HL-60 (cell line): ENCODE measurements at places on chromosomes 6 and 20.
A peak's percentile ranks its signal among the peaks of the same experiment; 100 is the strongest.

DNA sequence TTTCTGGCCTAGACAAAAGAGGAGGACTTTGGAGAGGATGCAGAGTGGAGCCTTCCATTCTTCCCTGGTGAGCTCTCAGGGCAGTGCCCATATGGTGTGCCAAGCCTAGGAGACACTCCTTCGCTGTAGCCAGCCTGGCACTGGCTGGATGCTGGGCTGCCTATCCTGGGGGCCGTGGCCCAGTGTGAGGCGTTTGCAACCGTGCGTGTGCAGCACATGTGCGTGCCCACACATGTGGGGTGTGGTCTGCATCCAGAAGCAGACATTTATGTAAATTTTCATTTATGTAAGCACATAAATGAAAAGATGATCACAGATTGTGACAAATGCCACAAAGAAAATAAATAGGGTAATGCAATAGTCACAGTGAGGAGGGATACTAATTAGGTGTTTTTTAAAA lies 35.8 kb upstream of the ZNF831 start:
- no peak for DNase-seq

DNA sequence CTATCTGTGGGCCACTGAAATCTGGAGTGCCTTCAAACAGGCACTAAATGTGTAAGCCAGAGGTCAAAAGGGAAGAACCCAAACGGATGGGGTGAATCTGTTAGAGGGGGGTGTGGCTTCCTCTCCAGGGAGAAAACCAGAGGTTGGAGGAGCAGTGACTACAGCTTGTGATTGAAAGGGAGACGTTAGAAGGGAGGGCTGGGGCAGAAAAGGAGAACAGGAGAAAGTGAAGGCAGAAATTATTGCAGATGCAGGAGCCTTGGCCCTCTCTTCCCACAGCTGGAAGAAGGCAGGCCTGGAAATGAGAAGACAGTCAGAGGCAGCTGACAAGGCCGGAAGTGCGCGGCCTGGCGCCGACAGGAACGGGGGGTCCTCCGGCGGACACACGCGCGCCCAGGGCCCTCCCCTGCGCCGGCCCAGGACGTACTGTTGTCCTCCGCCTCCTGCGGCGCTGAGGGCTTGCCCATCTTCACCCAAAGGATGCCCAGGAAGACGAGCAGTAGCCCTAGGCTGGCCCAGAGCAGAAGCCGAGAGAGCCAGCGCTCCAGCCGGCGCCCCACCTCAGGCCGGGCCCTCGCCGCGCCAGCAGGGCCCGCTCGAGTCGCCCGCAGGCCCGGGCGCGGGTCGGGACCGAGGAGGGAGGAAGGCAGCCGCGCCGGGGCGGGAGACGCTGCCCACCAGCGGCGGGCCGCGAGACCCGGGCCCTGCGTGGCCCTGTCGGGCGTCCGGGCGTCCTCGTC lies 806 bp downstream of the LEMD2 start:
- DNase-seq = peak; percentile 92

GRCh38 chr6:137653706-137654059 lies 159.5 kb upstream of the OLIG3 start:
- no peak for DNase-seq

- no peak for DNase-seq
Measured at GRCh38 chr6:122649701-122650100, 39.5 kb downstream of the PKIB start.

- DNase-seq = no peak
Measured at GRCh38 chr6:152932865-152933264, 50.0 kb downstream of the FBXO5 start.

DNA sequence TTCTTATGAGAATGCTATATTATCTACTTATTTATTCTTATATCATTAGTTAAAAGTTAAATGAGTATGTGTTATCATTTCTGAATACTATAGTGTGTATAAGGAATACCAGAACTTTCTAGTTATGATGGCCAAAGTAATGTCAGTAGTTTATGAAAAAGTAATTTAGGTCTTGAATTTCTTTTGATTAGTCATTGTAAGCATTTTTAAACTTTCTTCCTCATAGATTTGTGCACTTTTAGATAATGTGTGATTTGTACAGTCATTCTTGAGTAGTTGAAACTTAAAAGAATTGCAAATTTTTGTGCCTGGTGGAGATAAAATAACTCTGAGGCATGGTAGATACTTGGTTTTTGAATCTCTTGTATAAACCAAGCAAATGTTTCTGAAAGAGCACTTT lies 311.3 kb downstream of the CDKAL1 start:
- no peak for DNase-seq

- no peak for DNase-seq
Measured at GRCh38 chr20:52082612-52083011, 109.0 kb downstream of the ZFP64 start.

DNA sequence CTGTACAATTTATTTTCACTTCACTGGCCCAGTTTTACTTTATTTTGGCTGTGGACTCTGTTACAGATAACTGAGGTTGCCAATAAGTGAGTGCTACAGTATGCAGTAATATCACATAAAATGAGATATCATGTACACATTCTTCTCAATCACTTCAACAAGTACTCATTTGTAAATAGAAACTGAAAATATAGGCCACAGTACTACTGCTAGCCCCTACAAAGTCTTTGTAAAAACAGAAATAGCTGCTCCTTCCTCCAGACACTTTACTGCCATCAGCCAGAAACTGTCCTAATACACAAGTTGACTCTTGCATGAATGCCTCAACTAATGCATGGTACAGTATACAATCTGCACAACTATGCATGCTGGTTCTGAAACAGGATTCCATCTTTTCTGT lies 9.2 kb downstream of the DTNBP1 start:
- DNase-seq = no peak

DNA sequence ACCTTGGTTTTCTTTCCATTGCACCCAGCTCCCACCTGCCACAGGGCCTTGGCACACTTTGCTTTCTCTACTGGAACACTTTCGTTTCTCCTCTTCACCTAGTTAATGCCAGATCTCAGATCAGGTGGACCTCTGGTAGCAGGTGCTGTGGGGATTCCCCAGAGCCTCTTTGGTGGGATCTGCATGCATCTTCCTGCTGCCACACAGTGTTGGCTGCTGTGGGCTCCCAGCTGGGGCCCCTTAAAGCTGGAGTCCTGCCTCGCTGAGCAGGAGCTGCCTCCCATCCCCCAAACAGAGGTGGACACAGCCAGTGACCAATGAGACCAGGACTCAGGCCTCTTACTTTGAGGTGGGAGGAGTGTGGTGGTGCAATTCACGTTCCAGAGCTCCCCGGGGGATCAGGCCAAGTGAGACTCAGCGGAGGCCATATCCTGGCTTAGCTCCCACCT lies 28.4 kb downstream of the CEBPB start:
- no peak for DNase-seq

- DNase-seq = no peak
Measured at GRCh38 chr6:16669227-16669626, 92.0 kb downstream of the ATXN1 start.

DNA sequence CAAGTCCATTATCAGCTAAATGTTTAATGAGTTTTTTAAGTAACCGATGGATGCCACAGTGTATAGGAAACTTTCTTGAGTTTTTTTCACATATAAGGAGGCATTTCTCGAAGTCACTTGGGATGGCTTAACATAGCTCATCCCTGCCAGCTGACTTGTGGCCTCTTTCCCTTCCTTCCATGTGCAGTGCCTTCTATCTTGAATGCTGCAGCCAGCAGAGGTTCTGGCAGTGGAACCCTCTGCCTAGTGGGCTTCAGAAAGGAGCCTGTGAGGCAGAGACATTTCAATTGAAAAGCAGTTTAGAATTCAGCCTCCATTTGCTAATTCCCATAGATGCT lies 51.9 kb downstream of the AKAP12 start:
- DNase-seq = no peak

- DNase-seq = no peak
Measured at GRCh38 chr20:44714701-44715498, at the start of gene CCN5. Gene CCN5, plus strand, starts transcription at chr20:44715369. Its CDS starts 22 bp downstream, at chr20:44715391.

DNA sequence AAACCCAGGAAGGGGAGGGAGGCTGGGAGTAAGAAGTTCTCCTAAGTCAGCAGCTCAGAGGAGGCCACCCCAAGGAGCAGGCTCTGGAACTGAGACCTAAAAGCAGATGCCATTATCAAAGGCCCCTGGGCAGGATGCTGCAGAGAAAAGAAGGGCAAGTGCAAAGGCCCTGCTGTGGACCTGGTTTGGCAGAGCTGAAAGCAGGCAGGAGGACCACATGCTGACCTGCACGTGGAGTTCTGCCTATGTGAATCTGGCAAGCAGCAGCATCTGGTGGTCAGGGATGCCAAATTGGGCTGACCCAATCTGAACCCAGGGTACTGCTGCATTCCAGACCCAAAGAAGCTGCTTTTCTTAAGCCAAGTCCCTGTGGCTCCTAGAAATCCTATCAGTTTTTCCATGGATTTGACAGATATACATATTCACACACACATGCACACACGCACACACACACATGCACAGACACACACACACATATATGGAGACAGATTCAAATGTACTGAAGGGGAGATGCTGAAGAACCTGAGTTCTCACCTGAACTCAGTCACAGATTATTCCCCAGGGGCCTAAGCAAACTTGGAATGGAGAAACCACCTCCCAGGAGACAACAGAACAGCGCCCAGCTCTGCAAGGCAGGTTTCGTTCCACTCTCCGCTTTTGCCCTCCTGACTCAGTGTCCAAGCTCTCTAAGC lies 119.9 kb downstream of the FOXA2 start:
- no peak for DNase-seq

DNA sequence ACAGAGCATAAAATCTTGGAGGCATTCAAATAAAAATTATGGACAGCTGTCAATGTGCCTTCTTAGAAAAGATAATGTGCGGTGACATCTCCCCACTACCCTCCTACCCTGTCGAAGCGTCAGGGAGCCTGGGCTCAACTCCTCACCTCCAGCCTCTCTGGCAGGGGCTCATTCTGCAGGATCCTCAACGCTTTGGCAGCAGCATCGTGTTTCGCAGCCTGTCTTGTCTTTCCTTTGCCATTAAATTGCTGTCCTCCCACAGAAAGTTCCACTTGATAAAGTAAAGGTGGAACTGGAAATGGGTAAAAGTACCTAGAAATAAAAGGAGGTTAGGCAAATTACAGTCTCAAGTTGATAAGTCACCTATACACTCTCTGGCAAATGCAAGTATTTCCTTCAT lies 36.7 kb downstream of the STAU1 start:
- no peak for DNase-seq

- no peak for DNase-seq
Measured at GRCh38 chr6:2961506-2961905, 9.9 kb downstream of the SERPINB6 start.

GRCh38 chr6:85866370-85866730 lies 223.7 kb upstream of the SYNCRIP start:
- DNase-seq = no peak
